ENCODE measurements at places on chromosomes 6 and 20.

DNA sequence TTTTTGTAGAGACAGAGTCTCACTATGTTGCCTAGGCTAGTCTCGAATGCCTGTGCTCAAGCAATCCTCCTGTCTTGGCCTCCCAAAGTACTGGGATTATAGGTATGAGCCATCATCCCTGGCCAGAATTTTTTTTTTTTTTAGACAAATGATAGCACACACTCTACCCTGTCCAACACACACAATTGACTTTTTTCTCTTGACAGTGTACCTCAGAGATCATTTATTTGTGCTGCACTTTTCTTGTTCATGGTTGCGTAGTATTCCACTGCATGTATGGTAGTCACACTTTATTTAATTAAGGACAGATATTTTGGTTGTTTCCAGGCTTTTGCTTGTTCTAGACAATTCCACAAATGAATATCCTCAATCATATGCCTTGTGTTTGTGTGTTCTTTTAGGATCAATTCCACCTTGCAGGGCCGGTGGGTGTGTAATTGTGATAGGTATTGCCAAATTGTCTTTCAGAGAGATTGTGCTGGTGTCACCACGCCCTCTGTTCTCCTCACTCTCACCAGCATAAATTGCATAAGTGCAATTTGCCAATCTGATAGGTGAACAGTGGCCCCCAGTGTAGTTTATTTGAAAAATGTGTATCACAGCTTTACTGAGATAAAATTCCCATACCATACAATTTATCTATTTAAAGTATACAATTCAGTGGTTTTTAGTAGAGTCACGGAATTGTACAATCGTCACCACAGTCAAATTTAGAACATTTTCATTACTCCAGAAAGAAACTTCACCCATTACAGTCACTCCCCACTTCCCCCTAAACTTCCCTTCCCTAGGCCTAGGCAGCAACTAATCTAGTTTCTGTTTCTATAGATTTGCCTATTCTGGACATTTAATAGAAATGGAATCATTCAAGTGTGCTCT, 20.1 kb downstream of the SRC start:
- DNase-seq, result no peak

DNA sequence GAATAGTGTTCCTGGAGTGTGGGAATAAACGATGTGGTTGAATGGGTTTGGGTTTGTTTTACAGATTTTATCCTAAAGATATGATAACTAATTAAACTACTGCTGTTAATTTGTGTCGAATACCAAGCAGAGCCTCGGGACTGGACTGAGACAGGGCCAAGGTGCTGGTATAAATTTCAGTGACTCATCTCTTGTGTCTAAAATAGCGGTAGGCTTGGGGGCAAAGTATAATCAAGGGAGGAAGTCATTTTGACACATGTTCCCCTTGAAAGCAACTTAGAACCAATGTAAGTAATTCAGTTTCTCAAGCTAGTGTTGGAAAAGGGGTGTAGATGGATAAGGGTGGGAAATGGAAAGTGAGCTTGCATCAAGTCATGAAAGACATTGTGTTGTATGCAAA, 108.4 kb downstream of the PLCB4 start:
- no peak for DNase-seq

DNA sequence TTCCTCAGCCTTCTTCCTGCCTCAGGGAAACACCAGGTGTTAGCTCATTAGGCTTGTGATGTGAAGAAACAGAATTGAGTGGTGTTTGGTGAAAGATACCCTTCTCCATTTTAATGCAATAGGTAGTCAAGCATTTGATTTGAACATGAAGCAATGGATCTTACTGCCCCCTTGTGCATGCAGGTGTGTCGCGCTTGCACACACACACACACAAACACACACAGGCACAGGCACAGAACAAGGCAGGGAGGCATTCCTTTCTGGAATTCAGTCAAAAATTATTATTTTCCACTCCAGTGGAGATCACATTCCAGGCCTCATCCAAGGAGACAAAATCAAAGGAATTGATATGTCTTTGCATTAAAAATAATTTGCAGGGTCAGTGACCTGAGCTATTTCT, 667.0 kb upstream of the MARCKS start:
- DNase-seq, result no peak

DNA sequence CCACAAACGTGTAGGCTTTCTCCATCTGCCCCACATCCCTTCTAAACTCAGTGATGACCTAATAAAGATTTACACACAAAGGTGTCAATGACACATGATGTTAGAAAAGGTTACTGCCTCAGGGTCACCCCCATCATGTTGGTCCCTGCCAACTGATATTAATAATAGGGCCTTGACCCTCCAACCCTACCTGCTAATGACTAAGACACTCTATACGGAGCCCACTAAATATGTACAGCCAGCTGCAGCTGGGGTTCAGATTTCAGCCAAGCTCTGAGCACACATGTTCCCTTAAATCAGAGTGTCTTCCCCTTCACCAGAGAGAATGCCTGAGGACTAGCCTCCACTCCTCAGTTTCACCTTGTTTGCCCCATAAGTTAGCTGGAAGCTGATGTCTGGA, 67.4 kb upstream of the SNRPB2 start:
- DNase-seq, result no peak

DNA sequence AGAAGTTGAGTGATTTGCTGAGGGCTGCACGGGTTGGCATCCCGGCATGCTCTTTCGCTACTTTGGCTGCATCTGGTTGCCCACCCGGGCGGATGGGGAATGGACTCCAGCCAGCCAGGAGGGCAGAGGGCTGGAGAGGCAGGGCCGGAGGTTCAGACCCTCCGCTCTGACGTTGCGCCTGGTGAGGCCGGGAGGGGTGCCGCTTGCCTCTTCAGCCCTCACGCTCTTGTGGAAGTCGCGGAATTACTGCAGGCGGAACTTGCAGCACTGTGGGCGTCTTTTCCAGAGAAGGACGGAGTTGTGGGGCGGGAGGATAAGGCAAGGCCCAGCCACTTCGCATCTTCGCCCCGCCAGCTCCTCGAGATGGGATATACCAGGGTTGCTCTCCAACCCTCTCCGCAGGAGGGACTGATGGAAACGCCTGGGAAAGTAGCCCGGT, 656 bp downstream of the RTEL1 start:
- no peak for DNase-seq

GRCh38 chr6:2968600-2969135, 2.7 kb downstream of the SERPINB6 start:
- DNase-seq, result no peak

GRCh38 chr20:40081653-40082052, 607.4 kb downstream of the MAFB start:
- no peak for DNase-seq
